Lung (tissue), 17 donors: ENCODE measurements at places on chromosomes 7 and 10. TPM values are rescaled to one million over a fixed set of nuclear protein-coding genes. Genes with fewer than 3 reads are reported as not detected.

DNA sequence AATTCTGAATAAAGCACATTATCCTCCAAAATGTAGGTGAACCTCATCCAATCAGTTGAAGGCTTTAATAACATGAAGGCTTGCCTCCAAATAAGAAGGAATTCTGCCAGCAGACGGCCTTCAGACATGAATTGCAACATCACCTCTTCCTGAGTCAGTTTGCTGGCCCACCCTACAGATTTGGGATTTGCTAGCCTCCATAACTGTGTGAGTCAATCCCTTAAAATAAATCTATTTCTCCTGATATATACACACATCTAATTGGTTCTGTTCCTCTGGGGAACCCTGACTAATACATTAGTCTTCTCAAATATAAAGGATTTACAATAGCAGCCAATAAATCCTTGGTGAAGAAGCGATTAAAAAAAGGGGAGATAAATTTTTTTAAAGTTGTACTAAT is 34.8 kb upstream of the OSBPL3 start:
- DNase-seq = no peak

GRCh38 chr7:7943951-7944350 is 24.6 kb upstream of the GLCCI1 start:
- DNase-seq = no peak

GRCh38 chr10:77571490-77571889 is 66.1 kb downstream of the KCNMA1 start:
- no peak for DNase-seq

Gene ELN
- total RNA-seq = 274 TPM

DNA sequence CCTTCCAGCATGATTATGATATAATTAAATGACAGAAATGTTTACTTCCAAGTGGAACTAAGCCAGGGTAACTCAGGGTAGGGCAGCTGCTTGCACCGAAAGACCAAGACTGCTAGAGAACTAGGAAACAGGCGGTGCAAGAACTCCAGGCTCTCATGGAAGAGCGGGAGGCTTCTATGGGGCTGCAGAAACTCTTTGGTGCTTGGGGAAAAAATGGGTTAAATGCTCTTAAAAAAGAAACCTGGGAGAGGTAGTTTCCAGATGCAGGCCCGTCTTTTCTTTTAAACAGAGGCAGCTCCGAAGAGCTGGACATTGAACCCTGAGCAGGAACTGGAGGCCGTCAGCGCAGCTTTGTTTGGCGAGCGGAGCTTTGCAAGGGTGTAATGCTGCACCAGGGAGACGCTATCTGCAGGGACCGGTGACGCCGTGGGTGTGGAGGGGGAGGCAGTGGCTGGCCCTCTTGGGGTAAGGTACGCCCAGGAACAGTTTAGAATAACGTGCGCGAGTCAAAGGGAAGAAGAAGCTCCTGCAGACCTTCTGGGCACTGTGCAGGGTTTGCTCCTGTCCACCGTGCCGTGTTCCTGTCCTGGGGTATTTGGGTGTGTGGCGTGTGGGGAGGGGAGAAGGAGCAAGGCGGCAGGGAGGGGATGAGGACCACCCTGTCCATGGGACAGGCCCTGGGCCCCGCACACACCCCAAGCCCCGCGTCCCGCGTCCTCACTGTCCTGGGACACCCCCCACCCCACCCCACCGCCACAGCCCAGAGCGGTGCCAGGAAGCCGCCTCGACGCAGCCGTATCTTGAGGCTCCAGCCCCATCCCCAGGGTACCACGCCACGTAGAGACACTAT is 59.0 kb downstream of the EGFR start:
- DNase-seq = peak; percentile 80

DNA sequence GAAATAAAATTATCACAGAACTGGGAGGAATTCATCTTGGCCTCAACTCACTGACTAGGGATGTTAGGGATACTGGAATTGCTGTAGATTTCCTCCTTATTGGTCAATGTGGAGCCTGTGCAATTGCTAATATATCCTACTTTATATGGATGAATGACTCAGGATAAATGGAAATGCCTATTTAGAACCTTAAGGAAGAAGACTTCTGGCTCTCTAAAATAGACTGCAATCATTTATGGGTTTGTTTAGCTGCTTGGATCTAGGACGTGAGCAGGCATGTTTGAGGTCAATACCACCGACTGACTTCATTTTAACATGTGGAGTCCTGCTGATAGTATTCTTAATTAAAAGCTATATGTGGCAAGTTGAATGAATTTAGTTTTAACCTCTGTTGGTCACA is 1040.1 kb upstream of the LRRN3 start:
- no peak for DNase-seq

- no peak for DNase-seq
These were observed 88.2 kb upstream of the AUTS2 start for GRCh38 chr7:69510114-69510513.
